Esophagus squamous epithelium (tissue), 5 donors: ENCODE measurements at places on chromosomes 3 and 15.

GRCh38 chr3:31466866-31467265 lies 65.9 kb upstream of the STT3B start:
- DNase-seq, result no peak

DNA sequence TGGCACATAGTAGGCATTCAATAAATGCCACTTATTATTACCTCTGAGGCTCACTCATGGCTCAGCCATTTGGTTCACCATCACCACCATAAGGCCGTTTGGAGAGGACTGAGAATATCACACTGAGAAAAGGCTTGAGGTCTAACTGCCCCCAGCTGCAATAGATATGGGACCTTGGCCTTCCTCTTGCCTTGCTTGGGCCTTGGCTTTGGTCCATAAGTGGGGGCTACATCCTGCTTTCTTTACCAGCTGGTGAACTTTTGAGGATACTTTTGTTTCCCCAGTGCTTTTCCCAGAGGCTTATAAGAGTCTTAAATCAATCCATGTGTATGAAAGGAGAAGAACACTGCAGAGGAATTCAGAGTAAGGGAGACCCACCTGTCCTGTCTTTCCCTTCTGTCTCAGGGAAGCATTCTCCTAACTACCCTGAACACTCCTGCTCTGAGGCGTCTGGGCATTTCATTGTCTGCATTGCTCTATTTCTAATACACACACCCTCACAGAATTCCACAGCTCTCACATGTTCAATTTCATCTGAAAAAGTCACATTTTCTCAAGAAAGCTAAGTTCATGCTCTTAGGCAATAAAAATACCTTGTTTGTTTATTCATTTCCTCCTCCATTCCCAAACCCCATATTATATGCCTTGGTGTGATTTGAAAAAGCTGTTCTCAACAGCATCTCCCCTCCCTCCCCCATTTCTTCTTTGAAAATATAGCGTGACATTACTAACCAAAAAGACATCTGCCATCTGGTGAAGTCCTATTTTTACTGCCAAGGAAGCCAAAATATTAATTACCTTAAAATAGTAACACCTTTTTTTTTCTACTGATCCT lies 22.5 kb upstream of the KCNMB2 start:
- no peak for DNase-seq

DNA sequence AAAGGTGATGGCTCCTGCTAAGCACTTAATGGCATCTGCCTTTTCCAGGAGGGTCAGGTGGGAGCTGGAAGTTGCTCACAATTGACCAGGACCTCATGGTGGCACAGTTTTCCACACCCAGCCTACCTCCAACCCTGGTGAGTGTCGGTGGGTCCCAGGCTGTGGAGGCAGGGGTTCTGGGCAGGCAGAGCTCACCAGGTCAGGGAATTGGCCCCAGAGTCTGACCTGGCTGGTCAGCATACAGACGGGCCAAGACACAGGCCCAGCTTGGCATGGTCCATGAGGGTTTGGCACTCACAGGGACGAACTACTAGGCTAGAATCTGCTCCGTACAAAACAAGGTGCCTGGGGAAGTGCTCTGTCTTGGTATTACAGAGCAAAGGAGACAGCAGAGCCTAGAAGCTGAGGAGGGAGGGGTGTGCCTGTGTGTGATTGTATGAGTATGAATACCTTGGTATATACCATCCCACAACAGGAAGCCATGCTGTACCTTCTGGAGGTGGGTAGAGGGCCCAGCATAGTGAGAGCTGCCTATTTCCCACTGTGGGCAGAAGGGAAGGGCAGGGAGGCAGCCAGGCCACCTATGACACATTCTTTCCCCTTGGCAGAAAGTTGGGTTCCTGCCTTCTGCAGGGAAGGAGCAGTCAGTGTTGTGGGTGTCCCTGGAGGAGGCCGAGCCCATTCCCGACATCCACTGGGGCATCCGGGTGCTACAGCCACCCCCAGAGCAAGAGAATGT lies 6.5 kb downstream of the APEH start:
- no peak for DNase-seq

- DNase-seq, result no peak
Measured at GRCh38 chr3:141181196-141181595, 50.4 kb upstream of the PXYLP1 start.

DNA sequence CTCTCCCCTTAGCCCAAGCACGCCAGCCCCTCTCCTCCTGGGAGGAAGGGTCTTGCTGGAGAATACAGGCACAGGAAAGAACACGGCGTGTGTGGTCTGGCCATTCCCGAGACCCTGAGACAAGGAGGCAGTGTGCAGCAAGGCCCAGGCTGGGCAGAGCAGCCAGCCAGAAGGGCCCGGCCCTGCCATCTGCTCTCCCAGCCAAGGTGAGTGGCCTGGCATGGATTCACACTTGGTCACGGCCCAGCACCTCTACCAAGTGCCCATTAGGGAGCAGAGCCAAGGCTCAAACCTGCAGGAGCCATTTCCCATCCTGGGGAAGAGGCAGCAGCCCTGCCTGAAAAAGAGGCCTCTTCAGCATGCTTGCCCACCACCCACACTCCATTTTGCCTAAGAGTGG lies 28.6 kb downstream of the MEGF11 start:
- DNase-seq, result no peak

DNA sequence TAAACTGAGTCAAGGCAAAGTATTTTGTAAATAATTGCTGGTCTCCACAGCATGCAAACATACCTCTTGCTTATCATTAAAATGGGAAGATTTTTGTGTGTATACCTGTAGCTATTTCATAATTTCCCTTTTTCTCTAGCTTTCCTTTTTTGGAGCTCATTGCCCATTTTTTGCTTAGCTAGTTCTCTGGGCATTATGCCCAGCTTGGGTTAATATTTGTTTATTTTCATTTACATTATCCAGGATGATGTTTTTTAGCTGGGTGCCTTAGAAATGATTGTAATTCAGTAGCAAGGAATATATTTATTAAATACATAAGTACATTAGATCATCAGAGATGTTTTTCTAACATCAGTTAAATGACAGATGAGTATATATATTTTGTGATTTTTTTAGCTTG lies 1271.7 kb upstream of the GBE1 start:
- DNase-seq, result no peak

DNA sequence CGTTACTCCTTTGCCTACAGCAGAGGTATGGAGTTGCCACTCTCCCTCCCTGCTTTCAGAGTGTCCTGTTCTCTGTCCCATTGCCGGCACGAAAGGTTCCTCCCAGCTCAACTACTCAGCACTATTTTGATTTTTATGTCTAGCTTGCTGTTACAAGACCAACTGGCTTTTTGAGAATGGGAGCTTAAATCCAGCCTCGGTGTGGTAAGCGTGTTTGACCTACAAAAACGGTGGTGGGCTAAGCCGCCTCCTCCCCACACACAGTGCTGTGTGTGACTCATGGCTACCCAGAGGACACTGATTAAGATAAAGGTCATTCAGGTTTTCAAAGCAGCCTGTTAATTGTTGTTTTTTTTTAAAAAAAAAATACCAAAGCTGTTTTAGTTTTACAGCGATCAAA lies 64.5 kb downstream of the LRTM1 start:
- no peak for DNase-seq
